Occipital lobe (tissue), 3 donors: ENCODE measurements at places on chromosomes 11 and 22. TPM values are rescaled to one million over a fixed set of nuclear protein-coding genes. Genes with fewer than 3 reads are reported as not detected.

Gene SLC17A6
- total RNA-seq, result 21.2 TPM

DNA sequence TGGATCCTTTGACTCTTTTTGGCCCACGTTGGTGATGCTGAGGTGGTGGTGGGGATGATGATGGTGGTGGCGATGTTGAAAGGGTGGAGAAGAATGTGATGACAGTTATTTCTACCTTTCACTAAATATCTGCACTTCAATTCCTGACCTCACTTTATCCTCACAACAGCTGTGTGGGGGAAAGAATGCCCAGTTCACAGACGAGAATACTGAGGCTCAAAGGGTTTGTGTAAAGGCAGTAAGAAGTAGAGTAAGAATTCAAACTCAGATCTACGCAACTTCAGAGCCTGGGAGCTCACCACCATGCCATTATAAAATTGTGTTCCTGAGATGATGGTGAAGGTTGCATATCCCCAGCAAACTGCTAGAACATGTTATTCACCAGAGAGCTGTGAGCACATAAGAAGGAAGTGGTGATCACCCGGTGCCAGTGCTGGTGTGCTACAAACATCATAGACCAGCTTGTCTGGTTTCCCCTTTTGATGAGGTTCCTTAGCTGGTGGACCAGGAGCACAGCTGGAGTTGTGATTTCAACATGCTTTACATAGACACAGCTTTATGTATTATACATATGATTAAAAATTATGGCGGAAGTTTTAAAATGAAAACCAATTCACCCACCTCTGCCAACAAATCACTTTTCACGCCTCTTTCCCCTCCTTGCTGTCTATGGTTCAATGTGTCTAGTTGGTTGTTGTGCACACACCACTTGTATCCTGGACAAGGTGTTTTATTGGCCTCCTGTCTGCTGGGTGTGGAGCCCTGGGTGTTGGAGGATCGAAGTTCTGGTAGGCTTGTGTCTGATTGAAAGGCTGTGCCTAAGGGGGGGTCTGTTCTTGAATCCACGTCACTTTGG is 6.2 kb downstream of the ST14 start:
- DNase-seq, result no peak

DNA sequence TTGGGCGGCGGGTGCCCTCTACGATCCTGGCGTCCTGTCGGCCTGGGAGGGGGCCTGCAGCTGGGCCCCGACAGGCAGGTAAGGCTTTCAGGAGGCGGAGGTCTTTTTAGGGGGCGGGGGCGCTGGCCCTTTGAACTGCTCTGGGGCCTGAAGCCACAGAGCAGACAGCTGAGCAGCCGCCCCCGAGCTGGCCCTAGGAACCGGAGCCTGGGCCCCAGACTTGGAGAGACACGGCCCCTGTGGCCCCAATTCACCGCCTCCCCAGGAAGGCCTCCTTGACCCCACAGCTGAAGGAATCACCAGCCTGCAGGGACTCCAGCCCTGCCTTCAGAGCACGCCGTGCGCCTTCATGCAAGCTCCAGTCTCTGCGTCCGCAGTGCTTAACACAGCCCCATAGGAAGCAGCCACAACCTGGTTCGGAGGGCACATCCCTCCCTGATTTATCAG is 618 bp upstream of the CERK start:
- no peak for DNase-seq

DNA sequence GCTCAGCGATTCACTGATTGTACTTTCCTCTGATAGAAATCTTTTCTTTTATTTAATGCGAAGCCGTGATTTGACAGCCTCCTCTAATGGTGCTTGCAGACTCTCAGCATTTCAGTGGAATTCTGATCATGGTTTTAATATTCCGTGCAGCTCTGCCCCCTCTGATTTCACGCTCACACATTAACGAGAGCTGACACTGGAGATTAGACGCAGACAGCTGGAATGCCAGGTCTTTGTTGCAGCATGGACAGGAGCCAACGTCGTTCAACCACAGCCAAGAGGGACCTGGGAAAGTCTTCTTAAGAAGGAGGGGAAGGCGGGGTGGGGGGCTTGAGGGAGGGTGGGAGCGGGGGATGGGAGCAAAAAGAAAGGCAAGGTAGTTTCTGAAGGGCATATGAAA is 186.4 kb downstream of the BLID start:
- DNase-seq, result peak; percentile 12

- no peak for DNase-seq
These were observed 7.3 kb downstream of the NAV2 start for GRCh38 chr11:19719960-19720359.

Gene TKFC
- 10.6 TPM for total RNA-seq

Gene OR9I1
- total RNA-seq, result not detected

GRCh38 chr22:35458547-35459422 is 58.8 kb downstream of the MCM5 start:
- no peak for DNase-seq

DNA sequence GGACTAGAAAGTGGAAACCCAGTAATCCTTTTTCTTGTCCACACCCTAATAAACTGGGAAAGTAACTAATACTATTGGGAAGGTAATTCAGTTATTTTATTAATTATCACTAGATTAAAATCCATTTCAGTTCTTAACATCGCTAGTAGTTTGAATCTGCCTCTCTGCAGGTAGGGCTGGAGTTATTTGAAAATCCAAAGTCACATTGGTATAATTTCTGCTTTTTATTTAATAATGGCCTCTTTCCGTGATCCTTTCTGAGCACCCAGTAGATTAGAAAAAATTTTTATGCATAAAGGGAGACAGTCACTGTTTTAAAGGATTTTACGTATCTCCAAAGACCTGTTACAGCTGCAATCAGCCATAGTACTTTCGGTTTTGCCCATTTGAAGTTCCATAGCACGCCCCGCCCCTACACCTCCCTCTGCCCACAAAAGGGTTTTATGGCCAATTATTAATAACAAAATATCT is 605 bp upstream of the COPB1 start:
- no peak for DNase-seq

DNA sequence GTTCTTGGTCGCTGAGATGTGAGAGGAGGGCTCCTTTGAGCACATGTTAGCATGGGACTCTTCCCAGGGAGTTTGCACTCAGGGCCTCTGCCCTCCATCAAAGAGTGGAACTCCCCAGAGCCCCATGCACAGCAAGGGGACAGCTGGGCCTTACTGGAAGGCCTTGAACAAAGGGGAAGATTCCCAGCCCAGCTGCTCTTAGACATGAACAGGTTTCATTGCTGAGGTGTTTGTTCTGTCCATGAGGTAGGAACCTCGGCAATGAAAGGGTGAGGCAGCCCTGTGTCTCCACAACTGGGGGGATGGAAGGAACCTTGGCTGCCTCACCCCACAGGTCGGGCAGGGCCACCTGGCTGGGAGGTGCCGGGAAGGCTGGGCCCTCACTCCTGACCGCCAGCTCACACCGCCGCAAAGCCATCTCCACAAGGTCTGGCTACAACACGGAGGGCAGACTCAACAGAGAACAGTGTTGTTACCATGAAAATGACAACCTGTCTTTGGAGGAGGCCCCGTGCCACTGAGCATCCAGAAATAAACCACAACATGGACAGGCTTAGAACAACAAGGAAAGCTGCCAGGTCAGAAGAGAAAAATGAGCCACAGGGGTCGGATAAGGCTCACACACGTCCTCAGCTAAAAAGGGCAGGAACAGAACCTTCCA is 3.2 kb downstream of the DERL3 start:
- DNase-seq, result no peak

GRCh38 chr11:73982595-73982989 is at the start of gene UCP2:
Gene UCP2 (minus strand): TSS chr11:73982843. CDS start chr11:73978378, 4,465 bp downstream.
- DNase-seq, result peak; percentile 71

DNA sequence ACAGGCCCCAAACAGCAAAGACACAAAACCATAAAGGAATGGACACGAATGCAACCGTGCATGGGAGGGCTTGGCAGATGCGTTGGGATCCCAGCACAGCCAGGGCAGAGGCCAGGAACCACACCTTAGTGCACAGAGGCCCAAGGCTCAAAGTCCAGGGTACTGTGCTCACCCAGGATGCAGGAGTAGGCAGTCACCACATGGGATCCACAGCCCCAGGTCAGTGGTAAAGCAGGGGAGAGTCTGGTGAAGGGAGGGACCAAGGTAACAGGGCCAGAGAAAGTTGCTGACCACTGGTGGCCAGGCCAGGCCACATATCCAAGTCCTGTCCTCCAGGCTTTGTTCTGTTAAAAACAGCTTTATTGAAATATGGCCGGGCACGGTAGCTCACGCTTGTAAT is 6.5 kb upstream of the CERK start:
- DNase-seq, result no peak

- DNase-seq, result no peak
These were observed 118.2 kb upstream of the OR9Q1 start for GRCh38 chr11:57905439-57905838.

DNA sequence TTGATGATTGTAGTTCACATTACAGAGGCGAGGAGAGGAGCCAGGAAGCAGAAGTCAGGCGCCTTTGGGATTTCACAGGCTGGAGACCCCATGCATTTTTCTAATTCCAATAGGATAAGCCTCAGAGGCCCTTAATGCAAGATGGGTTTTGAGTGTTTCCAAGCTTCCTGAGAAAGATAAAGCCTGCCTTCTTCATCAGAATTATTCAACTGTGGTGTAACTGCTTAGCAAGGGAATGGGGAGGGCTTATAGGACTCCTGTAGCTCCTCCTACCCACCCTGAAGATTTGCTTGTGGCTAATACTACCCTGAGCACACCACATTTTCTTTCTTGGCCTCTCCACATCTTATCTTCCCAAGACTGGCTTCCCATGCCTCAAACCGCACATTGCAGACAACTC is 151.1 kb upstream of the ISX start:
- DNase-seq, result no peak

- DNase-seq, result no peak
These were observed 129.1 kb downstream of the APOL5 start for GRCh38 chr22:35846804-35847203.

Gene RIMBP3B
- total RNA-seq, result 0.62 TPM

- DNase-seq, result no peak
These were observed 19.2 kb downstream of the DDX6 start for GRCh38 chr11:118771547-118772288.

Gene RIBC2
- total RNA-seq, result not detected

Gene CARD18
- total RNA-seq, result not detected

DNA sequence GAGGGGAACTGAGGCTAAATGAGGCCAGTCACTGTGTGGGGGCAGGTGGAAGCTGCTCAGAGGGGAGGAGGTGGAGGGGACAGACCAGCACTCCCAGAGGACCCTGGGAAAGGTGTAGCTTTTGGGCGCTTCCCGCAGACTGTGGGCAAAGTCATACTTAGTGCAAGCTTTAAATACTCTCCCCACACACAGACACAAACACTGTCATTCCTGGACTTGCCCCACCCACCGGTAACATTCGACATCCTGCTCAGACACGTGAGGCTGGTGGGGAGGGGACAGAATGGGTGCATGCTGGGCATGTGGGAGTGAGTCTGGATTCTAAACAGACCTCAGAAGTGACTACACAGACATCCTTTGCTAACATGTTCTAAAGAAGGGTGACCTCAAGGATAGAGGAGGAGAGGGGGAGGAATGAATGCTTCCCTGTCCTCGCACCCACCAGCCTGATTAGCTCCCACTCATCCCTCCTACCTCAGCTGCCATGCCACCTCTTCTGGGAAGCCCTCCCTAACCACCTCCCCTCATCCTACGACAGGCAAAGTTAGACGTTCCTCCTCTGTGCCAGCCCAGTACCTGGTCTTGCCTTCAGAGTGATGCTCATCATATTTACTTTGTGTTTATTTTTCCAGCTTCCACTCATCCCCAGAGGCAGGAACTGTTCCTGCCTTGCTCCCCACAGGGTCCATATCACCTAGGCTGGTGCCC is 22.2 kb downstream of the TSKU start:
- DNase-seq, result no peak

DNA sequence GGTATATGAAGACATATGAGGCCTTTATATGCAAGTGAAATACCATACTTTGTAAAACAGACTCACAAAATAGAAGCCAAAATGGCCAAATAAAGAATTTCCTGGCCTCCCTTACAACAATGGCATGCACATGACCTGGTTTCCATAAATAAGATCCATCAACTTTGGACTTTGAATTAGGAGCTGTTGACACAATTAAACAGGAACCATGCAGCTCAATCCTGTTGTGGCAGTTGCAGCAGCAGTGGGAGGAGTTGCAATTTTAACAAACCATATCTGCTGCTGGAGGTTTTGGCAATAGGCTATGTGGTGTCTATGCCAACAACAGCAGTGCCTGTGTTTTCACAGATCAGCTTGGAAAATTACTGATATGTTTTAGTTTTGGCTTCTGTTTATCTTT is 818.6 kb downstream of the FAM181B start:
- no peak for DNase-seq

- DNase-seq, result no peak
These were observed 48.4 kb upstream of the HEPHL1 start for GRCh38 chr11:93972790-93973189.

- no peak for DNase-seq
These were observed 77.9 kb upstream of the PITPNB start for GRCh38 chr22:27996981-27997380.

GRCh38 chr11:129825380-129825779 is 9.7 kb downstream of the TMEM45B start:
- no peak for DNase-seq

- DNase-seq, result no peak
These were observed 155.6 kb upstream of the NCAM1 start for GRCh38 chr11:112805658-112806057.

- no peak for DNase-seq
These were observed 6.9 kb upstream of the SREBF2 start for GRCh38 chr22:41826021-41826420.

GRCh38 chr22:32265882-32266767 is 11.0 kb upstream of the SLC5A4 start:
- DNase-seq, result peak; percentile 56

Gene APOL5
- total RNA-seq, result not detected

GRCh38 chr22:46220921-46221320 is 29.2 kb downstream of the CDPF1 start:
- DNase-seq, result no peak

DNA sequence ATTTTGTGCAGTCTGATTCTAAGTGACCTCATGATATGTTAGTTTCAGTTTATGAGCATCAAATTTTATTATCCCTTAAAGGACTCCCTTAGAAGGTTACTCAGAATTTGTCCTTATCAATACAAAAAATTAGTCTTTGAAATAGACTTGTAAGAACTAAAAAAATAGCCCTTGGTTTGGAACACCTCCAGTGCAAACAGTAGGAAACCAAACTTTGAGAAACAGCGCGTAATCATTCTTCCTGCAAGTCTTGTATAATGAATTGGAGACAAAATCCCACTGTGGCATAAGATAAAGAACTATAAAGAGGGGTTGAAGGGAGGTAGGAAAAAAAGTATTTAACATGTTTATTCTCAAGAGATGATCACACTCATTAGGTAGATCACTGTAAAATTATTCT is 10.8 kb upstream of the MSANTD4 start:
- no peak for DNase-seq

- no peak for DNase-seq
These were observed 134.7 kb downstream of the GRIK4 start for GRCh38 chr11:120646206-120646605.

DNA sequence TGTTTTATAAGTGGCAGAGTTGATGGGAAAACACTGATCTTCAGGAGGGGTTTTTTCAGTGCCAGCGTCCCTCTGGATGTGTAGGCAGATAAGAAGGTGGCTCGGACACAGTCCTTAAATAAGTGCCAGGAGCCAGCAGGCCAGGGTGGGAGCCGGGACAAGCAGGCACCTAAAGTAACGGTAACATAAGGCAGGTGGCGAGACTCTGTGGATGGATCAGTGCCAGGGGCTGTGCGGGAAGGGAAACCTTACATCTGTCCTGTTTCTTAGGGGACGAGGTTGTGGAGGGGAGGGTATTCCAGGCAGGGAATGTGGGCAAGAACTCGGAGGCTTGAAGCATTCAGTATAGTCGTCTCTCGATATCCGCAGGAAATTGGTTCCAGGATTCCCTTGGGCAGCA is 15.9 kb downstream of the BCR start:
- DNase-seq, result no peak
